ENCODE measurements at places on chromosomes 12 and 14.
A peak's percentile ranks its signal among the peaks of the same experiment; 100 is the strongest.

DNA sequence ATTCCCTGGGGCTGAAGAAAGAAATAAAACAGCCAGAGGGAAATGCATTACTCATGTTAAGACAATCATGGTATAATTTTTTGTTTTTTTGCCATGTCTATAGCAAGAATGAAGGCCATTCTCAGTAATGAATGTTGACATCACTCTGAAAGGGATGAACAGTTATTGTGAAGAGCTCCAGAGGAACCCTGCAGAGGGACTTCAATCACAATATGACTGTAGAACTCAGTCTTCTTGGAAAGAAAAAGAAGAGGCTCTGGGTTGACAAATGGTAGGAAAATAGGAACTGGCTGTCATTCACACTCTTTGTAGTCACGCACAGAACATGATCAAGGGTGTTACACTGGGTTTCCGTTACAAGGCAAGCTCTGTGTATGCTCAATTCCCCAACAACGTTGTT is 73.8 kb upstream of the DACT1 start:
- no peak for DNase-seq

DNA sequence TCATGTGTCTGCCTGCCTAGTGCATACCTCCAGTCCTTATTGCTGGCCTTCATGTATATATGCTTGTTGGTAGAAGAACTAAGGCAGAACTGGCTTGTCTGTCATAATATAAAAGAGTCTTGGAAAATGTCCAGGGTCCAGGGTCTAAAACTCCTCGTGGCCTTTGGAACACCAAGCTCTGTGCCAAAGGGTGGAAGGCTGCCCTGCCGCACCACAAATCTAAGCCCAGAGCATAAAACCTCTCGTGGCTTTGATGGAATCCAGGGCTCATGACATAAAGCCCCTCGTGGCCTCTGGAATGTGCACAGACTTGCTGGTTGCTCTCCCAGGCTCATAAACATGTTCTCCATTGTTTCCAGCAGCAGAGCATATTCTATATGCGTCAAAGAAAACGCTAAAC is 107.9 kb downstream of the BBS10 start:
- DNase-seq, result no peak

DNA sequence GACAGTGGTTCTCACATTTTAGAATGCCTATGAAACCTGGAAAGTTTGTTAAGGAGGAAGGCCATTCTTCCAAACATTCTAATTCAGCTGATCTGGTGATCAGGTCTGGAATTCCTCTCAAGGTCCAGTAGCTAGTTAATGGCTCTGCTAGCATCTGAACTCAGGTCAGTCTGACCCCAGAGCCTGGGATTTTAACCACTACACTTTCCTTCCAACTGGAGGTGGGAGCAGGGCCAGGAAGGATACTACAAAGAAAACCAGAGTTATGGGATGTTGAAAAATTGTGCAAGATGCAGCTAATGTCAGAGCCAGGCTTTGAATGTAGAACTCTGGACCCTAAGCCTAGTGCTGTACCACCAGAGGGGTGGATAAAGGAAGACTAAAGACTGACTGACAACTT is 73.6 kb upstream of the NID2 start:
- DNase-seq, result no peak

GRCh38 chr14:52877628-52878027 is 73.2 kb downstream of the FERMT2 start:
- DNase-seq, result no peak

DNA sequence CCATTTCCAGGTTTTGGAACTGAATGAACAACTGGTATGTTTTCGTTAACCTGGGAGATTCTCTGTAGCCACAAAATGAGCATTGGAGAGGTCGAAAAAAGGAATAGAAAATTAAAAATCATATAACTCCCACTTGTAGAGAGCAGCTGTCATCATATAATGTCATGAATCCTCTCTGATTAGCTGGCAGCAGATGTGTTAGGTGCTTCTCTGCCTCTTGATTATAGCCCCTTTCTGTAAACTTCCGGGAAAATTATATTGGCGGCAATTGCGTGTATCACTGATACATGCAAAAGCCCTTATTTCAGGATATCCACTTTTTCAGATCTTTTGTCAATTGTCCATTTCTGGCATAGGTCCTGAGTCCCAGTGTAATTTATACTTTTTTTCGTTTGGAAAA is 31.7 kb downstream of the FGD4 start:
- no peak for DNase-seq

DNA sequence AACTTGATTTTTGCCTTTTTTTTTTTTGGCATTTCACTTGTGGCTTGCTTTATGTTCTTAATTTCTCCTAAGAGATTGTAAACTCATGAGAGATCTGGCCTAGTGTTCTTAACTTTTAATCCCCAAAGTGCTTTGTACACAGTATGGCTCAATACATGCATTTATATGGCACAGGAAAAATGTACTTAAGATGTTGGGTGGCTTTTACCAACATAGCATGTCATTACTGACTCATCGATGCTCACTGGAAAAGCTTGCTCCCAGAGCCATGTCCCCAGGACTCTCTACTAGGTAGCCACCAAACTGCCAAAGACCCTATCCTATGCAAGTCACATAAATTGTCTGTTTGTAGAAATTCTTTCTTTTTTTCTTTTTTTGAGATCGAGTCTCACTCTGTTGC is 13.1 kb upstream of the SMCO3 start:
- no peak for DNase-seq

GRCh38 chr12:128986957-128987356 is 133.7 kb downstream of the GLT1D1 start:
- no peak for DNase-seq

GRCh38 chr12:53093777-53094393 is 3.6 kb upstream of the IGFBP6 start:
- DNase-seq, result no peak

DNA sequence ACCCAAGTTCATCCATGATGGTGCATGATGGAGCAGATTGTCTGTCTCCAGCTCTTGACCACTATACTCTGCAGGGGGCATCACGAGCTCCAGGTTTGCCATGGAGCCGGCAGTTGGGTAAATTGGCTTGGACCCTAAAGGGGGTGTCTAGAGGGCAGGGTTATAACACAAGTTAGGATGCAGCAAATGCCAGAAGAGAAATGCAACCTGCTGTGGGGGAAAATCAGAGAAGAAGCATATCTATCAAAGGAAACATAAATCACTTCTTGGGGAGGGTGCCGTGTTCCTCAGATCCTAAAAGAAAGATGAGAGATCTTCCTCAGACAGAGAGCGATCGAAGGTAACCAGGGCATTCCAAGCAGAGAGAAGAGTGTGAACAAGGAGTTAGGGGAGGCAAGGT is 334.9 kb downstream of the C12orf75 start:
- no peak for DNase-seq

- no peak for DNase-seq
Observed at GRCh38 chr12:68102163-68102562, 57.4 kb downstream of the IFNG start.

- no peak for DNase-seq
Observed at GRCh38 chr12:49200919-49201594, 12.2 kb upstream of the TUBA1A start.

DNA sequence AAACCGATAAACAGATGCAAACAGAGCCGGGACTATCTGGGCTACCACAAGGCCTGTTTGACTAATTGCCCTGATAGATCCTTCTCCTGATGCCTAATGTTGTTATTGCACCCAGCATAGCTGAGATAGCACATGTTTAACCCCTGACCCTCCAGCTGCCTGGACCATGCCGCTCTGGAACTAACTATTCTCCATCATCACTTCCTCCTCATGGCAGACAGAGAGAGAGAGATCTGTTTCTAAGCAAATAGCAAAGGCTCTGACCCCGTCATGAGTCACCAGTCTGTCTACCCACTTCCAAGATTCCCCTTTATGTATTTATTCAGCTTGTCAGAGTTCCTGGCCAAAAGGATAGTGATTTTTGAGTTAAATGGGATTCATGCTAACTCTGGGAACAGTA is 58.2 kb upstream of the FLRT2 start:
- DNase-seq, result peak; percentile 18

DNA sequence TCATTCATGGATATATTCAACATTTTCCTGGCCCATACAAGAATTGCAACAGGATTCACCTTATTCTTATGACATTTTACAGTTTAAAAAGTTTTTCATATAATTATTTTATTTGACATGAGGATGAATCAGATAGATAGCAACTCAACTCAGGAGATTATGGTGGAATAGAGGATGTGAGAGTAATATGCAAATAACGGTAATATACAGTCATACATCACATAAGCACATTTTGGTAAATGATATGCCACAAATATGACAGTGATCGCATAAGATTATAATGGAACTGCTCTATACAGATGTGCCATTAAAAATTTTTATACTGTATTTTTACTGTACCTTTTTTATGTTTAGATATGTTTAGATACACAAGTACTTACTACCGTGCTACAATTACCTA is 24.1 kb upstream of the CRADD start:
- no peak for DNase-seq

GRCh38 chr12:20487519-20487918 is 119.2 kb downstream of the PDE3A start:
- DNase-seq, result no peak

GRCh38 chr14:33349871-33350270 is 411.2 kb downstream of the NPAS3 start:
- DNase-seq, result no peak

DNA sequence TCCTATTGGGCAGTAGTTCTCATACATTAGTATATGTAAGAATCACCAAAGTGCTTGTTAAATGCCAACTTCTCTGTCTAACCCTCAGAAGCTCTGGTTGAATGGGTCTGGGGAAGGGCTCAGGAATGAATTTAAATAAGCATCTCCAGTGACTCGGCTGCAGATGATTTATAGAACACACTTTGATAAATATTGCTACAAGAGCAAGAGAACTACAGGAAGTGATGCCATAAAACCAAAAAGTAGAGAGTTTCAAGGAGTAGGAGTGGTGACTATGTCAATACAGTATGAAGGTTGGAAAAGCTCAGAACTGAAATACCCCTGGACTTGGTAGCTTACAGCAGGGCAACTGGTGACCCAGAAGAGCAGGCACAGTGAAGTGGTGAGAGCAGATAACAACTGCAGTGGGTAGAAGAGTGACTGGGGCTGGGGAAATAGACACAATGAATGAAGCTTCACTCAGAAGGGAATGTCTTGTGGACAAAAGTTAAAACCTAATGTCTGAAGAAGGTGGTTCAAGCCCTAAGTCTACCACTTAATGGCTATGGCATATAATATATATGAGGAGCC is 8.0 kb upstream of the PLEKHA5 start:
- DNase-seq, result no peak

GRCh38 chr14:68282479-68283377 is 463.1 kb downstream of the RAD51B start:
- DNase-seq, result no peak

- no peak for DNase-seq
Observed at GRCh38 chr12:40241741-40242140, 16.9 kb downstream of the LRRK2 start.

GRCh38 chr12:46942579-46942978 is 116.8 kb upstream of the SLC38A4 start:
- DNase-seq, result peak; percentile 16

DNA sequence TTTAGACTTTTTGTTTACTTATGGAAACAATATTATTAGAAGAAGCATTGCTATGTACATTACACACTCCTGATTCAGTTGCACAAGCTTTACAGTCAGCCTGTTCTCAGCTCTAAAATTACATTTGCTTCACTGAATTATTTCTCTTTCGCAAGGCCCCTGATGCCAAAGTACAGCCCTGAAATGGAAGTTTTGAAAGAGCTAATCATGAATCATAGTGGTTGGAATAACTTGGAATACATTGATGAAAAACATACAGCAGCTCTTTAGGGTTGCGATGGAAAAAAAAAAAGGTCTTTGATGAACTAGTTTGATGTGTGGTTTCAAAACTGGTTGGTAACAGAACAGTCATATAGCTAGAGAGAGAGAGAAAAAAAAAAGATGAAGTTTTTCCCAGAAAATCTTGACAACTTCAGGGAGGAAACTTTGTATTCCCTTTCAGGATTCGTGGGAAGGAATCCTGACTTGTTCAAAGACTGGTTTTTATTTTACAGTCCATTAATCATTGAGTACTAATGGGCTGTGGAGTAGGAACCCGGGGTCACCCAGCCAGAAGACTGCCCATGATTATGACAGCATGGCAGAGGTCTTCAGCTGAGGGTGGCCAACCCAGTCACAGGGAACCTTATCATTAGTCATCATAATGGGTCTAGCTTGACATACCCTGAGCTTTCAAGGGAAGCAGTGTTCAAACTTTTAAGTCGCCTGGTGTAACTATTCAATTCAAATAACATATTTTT is 460.1 kb downstream of the NAV3 start:
- no peak for DNase-seq

- DNase-seq, result no peak
Observed at GRCh38 chr14:73851000-73851399, 631 bp upstream of the PTGR2 start.

DNA sequence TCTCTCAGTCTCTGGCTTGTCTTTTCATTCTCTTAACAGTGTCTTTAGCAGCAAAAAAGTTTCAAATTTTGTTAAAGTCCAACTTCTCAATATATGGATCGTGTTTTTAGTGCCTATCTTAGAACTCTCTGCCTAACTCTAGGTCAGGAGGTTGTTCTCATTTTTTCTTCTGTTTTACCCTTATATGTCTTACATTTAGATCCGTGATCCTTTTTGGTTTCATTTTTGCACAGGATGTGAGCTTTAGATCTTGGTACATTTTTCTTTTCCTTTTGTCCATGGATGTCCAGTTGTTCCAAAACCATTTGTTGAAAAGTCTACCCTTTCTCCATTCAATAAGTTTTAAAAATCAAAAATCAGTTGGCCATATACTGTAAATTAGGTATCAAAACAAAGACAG is 6.8 kb downstream of the VRK1 start:
- DNase-seq, result no peak

GRCh38 chr14:99072433-99072832 is 199.6 kb downstream of the BCL11B start:
- DNase-seq, result no peak

- no peak for DNase-seq
Observed at GRCh38 chr14:24815543-24815942, 181.6 kb upstream of the GZMB start.

- no peak for DNase-seq
Observed at GRCh38 chr12:4223273-4223845, 50.2 kb upstream of the CCND2 start.

GRCh38 chr14:72943876-72944430 is 17.7 kb downstream of the DCAF4 start:
- no peak for DNase-seq

GRCh38 chr12:31536672-31537071 is 54.3 kb downstream of the DENND5B start:
- no peak for DNase-seq

GRCh38 chr14:75589931-75590330 is 11.5 kb downstream of the FLVCR2 start:
- no peak for DNase-seq

- DNase-seq, result no peak
Observed at GRCh38 chr12:68199127-68199526, 26.5 kb downstream of the IL26 start.

GRCh38 chr14:77638771-77639171 is 22.3 kb upstream of the SPTLC2 start:
- no peak for DNase-seq

DNA sequence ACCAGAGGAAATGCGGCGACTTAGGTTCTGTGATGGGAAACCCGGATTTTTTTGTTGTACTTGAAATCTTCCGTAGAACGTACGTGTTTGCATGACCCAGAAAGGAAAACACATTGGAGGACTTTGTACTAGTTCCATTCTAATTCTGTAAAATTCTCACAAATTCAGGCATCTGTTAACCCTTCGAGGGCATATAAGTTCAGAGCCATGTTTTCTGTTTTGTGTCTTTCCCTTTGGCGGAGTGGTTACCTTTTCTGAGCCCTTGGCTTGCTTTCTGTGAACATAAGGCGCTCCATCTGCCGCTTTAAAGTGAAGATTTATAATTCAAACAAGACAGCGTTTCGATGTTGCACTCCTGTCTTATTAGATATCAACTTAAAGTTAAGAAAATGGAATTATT is 34.2 kb downstream of the BICD1 start:
- no peak for DNase-seq

All from H54 (cell line).